ENCODE measurements at places on chromosomes 16 and 17.
A peak's percentile ranks its signal among the peaks of the same experiment; 100 is the strongest.

- DNase-seq = no peak
These were observed 58.0 kb downstream of the GOSR1 start for GRCh38 chr17:30534938-30535921.

- DNase-seq = no peak
These were observed 28.7 kb upstream of the MMD start for GRCh38 chr17:55450232-55450825.

DNA sequence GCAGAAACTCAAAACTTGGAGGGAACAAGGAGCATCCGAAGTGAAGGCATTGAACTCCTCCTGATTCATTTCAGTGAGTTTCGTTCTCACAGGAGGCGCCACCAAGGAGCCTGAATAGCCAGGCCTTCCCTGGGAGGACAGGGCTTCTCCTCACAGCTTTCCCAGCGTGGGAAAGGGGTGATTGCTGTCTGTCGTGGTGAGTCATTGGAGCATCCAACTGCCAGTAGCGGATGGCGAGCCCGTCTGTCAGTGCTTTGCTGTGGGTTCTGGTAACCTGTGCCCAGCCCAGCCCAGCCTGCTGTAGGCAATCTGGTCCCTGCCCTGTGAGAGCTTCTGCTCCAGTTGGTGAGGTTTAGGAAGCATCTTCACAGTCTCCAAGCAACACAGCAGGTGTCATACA is 28.3 kb downstream of the PLCD3 start:
- DNase-seq = no peak

GRCh38 chr17:75826561-75827307 is 17.5 kb downstream of the UNC13D start:
- no peak for DNase-seq

DNA sequence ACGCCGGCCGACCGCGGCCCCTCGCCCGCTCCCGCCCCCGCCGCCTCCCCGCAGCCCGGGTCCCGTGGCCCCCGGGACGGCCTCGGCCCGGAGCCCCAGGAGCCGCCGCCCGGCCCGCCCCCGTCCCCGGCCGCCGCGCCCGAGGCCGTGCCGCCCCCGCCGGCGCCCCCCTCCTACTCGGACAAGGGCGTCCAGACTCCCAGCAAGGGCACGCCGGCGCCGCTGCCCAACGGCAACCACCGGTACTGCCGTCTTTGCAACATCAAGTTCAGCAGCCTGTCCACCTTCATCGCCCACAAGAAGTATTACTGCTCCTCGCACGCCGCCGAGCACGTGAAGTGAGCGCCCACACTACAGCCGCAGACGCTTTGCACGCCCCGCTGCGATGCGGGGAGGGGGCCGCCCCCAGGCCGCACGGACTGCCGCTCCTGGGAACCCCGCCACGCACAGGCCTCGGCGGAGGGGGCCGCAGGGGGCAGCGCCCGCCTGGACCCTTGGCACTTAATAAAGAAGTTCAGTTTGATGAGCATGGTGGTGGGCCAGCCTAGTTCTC is 35.5 kb upstream of the ZC3H18 start:
- no peak for DNase-seq

DNA sequence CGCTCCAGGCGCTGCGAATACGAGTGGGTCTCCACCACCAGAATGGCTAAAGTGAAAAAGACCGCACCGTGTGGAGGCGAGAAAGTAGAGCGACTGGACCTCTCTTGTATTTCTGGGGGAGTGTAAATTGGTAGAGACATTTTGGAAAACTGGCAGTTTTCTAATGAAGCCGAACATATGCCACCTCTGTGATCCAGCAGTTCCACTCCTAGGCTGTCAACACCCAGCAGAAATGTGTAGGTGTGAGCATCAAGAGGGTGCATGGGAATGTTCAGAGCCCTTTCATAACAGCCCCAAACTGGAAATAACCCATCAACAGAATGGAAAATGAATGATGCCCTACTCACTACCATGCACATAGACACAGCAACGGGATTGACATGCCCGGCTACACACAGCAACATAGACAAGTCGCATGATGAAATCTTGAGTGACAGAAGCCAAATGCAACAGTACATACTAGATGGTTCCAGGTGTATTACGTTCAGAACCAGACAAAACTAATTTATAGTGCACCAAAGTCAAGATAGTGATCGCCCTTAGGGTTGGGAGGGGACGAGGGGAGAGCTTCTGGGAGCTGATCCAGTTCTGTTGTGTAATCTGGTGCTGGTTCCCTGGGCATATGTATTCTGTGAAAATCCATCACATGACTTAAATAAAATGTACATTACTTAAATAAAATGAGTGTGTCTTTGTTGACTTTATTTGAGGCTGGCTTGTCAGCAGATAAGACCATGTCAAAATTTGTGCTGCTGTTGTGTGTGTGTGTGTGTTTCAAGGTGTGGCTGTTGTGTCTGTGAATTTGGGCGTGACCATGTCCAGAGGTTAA is 877 bp upstream of the BCL7C start:
- DNase-seq = peak; percentile 29

Data from muscle of leg (tissue), 16 donors.